ENCODE measurements at places on chromosomes 1 and 21.

DNA sequence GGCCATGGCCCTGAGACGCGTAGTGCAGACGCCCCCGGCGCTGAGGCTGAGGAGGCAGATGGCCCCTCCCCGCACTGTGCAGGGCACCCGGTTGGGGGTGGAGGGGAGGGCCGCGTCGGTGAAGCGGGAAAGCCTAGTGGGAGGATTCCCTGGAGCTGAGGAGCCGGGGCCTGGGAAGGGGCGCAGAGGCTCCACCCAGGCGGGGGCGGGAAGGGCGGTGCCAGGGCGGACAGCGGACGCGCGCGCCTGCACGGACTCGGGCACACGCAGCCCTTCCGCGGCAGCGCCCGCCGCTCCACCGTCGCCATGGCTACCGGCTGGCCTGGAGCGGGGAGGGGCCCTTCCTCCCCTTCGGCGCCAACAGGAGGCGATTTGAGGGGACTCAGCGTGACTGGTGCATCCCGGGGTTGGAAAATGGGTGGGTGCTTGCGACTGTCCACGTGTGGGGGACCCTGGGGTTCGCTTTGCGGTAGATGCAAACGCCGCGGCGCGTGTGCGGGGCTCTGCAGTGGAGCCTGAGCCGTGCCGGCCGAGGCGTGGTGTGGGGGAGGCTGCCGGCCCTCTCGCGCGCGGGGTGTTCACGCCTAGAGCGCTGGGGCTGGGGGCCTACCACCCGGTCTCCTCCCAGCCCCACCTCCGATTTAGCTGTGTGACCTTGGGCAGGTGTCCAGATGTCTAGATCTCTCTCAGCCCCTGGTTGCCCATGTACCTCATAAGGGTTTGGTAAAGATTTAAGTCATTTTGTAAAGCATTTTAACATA lies 35.1 kb downstream of the PTPRF start:
- peak; percentile 9 for DNase-seq

- no peak for DNase-seq
These were observed 1.3 kb downstream of the ABCG1 start for GRCh38 chr21:42220138-42220701.

GRCh38 chr1:196951711-196952394 lies 8.3 kb downstream of the CFHR2 start:
- DNase-seq: no peak

DNA sequence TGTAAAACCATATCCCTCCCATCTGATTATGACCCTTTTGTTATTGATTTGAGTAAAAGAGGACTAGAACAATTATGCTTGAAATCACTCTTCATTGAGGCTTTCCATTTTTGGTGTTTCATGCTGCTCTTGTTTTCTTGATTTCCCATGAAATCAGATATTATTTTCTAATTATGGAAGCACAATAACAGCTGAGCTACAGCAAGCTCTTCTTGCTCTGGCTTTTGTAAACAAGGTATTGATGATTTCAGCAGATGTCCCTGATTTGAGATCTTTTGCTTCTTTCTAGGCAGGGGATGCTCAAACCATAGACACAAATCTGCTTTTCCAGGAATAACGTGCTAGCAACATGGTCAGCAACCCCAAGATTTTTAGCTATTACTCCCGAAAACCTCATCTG lies 607.8 kb downstream of the NCAM2 start:
- DNase-seq: no peak

GRCh38 chr1:225554216-225554812 lies 98.6 kb downstream of the ENAH start:
- DNase-seq: no peak

DNA sequence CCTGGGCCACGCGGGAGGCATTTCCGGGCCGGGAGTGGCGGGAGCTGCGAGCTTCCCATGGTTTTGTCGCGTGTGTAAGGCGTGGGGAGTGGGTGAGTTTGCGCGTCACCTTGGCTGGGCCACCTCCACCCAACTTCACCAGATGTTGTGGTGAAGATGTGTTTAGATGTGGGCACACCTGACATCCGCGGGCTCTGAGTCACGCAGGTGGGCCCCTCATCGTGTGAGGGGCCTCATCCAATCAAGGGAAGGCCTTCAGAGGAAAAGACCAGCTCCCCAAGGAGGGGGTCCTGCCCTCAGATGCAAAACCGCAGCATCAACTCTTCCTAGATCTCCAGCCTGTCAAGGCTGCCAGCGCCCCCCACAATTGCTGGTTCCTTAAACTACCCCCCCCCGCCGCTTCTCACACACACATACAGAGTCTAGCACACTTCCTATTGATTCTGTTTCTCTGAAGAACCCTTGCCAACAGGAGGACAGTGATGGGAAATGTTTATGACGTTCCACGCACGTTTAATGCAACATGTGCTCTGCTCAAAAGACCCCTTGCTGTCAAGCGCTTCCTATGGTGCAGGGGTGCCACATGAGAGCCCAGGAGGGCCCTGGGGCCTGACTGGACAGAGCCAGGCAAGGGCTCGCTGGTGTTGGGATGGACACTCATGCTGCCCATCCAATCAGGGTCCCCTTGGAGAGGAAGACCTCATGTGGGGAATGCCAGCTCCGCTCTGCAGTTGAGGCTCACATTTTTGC lies 11.9 kb downstream of the ACTRT2 start:
- no peak for DNase-seq

Data from HL-60 (cell line).